GDM1 (cell line): ENCODE measurements at places on chromosomes 13 and 19.

DNA sequence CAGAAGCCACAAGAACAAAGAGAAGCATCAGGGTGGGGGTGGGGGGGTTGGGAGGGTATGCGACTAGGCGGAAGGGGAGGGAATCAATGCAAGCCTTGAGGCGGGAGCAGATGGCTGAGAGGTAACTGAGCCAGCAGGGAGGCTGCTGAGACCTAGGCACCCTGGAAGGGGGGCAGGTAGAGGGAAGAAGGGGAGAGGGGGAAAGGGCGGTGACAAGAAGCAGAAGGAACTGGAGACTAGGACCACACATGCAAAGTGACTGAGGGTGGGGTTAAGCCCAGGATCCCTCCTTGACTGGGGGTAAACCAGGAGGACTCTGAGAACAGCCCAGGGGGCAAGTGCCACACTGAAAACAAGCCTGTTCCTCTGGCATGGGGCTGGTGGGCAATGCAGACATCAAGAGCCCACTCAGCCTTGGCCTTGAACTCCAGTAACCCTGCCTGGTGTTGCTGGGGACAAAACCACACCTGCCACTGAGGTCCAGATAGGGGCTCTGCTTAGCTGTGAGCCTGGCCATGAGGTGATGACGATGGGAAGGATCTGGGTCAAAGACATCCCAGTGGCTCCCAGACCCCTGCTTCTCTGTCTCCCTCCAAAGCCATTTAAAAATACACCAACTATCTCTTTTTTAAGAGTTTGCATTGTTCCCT is 20.3 kb downstream of the OPA3 start:
- DNase-seq: no peak

DNA sequence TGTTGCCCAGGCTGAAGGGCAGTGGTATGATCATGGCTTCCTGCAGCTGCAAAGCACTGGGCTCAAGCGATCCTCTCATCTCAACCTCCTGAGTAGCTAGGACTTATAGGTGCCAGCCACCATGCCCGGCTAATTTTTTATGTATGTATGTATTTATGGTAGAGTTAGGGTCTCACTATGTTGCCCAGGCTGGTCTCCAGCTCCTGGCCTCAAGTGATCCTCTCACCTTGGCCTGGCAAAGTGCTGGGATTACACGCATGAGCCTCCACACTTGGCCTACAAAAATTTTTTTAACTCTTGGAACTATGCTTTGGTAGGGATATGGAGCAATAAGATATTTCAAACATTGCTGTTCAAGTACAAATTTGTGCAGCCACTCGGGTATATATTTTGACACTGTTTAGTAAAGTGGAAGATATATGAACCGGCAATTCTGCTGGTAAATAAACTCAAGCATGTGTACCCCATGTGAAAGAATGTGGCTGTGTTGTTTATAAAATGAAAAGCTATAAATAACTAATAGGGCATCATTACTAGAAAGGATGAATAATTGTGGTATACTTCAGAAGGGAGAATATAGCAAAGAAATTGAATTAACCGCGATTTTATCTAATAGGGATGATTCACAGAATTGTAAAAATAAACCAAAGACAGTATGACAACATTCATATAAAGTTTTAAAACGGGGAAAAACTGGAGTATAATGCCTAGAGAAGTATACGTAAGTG is 1.1 kb downstream of the ZNF566 start:
- DNase-seq: no peak

DNA sequence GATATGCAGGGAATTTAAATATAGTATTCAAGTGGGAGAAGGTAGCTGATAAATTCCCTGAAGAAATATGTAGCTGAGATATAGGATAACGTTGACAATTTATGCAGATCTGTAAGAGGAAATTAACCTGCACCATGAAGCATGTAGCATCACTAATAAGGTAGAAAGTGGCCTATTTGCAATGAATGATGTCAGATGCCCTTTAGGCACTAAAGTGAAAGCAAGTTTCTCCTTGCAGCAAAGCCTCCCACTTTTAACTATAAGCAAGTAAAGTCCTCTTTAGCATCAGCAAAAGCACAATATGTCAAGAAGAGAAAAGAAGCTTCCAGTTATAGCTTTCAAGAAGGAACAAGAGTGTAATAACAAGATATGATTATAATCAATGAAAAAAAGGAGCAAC is 102.5 kb upstream of the SLITRK1 start:
- DNase-seq: no peak

GRCh38 chr19:13097463-13098258 is 5.0 kb downstream of the LYL1 start:
- DNase-seq: peak; percentile 73

- no peak for DNase-seq
Observed at GRCh38 chr19:13744174-13744573, 20.1 kb upstream of the MRI1 start.

DNA sequence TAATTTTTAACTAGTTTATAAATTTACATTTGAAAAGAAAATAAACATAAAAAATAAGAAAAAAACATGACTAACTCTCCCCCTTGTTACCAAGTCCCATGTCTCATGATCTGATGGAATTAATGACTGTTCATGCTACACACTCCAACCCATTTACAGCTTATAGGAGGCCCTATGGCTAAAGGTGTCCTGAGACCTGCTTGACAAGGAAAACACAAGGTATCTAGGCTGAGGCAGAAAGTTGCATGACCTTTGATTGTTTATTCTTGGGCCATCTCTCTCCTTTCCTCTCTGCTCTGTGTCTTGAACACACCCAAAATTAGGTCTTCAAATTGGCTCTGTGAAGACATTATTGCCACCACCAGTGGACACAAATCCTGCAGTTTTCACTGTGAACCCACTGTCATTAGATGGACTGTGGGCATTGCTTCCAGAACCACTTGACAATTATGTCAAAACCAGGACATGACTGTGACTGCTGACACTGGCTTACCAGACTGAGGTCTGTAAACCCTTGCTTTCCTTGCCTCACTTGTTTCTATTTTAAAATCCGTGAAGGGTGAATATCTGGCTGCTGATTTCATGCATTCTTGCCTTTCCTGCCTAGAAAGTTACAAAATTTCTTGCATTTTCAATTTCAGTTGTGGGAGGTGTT is 386.5 kb upstream of the SPRY2 start:
- DNase-seq: no peak
